ENCODE measurements at places on chromosomes 3 and 15.

- no peak for DNase-seq
These were observed 43.9 kb downstream of the ST3GAL6 start for GRCh38 chr3:98807011-98807410.

GRCh38 chr15:77830051-77830468 lies 197.3 kb upstream of the LINGO1 start:
- DNase-seq = no peak

DNA sequence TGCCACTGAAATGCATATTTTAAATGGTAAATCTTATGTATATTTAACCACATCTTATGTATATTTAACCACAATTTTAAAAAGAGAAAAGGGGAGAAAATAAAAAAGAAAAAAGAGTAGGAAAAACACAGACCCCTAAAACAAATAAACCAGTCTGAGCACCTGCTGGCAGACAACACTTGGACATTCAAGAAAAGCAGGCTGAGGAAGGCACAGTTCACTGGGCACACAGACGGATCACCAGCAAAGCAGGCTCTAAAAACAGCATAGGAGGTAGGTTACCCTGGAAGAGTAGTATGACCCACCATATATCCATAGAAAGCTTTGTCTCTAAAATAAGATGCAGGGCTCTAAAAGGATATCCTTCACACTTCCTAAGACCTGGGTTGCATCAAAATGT lies 27.0 kb downstream of the AAGAB start:
- no peak for DNase-seq

GRCh38 chr3:40623567-40623966 lies 98.8 kb downstream of the ZNF621 start:
- DNase-seq = peak; percentile 72

DNA sequence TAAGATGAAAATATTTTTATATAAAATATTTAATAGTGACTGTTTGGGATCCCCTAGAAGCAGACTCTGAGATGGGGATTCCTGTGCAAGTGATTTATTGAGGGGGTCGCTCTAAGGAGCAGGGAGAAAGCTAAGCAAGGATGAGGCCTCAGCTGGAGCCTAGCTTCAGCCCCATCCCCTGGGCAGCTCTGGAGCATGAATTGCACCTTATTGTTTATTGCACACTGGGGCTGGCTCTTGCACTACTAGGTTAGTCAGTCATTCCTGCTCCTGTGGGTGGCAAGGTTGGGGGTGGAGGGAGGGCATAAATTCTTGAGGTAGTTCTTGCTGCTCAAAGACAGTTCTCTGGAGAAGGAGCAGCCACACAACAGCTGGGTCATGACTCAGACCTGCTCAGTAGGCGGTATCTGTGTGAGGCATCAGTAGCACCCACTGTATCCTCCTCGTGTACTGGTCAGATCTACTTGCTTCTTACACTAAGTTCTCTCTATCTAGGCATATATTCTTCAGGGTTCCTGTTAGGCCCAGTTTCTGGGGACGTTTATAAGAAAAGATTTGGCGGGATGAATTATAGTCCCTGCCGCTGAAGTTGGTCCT lies 27.2 kb upstream of the TNFSF10 start:
- peak; percentile 59 for DNase-seq

Data from T1000 (cell line).